ENCODE measurements at places on chromosomes 3 and 15.

- peak; percentile 7 for DNase-seq
These were observed 132.8 kb upstream of the SLC24A5 start for GRCh38 chr15:47987908-47988532.

DNA sequence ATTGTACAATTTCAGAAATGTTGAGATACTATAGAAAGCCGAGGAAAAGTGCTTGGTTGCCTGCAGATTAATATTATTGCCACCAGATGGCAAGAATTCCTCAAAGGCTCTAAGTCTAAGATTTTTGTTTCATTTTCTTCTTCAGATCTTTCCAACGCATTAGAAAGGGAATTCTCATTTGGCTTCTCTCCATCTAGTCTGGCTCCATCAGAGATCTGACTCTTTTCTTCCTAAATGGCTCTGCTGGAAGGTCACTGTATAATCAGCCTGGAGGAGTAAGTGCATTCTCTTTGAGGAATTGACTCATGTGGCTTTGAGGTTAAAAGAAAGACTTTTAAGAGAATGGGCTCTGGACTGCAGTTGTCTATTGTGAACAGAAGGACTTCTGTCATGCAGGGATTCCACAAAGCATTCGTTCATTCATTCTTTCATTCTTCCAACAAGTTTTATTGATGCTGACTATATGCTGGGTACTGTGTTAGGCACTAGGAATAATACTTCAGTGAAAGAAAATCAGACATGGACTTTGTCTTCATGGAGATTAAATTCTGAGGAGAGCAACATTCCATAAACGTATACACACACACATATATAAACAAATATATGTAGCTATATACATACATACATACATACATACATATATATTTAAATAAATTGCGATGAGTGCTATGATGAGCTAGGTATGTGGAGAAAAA is 55.3 kb downstream of the SLC28A2 start:
- DNase-seq, result peak; percentile 18

- no peak for DNase-seq
These were observed 486.7 kb downstream of the DIPK2A start for GRCh38 chr3:144458283-144458682.

DNA sequence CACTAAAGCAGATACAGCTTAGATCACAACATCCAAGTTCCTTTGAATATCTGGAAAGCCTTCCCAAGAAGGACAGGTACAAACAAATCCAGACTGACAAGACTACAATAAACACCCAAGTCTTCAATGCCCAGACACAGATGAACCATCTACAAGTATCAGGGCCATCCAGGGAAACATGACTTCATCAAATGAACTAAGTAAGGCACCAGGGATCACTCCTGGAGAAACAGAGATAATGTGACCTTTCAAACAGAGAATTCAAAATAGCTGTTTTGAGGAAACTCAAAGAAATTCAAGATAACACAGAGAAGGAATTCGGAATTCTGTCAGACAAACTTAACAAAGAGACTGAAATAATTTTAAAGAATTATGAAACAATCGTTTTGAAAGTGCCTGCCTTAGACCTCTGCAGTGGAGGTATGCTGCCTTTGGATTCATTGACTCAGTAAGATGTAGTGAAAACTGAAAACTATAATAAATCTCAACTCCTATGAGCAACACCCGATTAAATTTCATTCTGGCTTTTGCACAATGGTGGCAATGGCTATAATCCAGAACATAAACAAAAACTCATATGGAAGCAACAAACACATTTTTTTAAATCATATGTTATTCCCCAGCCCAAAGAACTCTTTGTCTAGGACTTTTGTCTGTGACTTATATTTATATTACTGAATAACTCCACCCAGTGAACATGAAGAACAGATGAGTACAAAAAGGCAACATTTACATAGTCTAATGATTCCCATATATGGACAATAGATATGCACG is 12.6 kb upstream of the COL8A1 start:
- DNase-seq, result no peak

DNA sequence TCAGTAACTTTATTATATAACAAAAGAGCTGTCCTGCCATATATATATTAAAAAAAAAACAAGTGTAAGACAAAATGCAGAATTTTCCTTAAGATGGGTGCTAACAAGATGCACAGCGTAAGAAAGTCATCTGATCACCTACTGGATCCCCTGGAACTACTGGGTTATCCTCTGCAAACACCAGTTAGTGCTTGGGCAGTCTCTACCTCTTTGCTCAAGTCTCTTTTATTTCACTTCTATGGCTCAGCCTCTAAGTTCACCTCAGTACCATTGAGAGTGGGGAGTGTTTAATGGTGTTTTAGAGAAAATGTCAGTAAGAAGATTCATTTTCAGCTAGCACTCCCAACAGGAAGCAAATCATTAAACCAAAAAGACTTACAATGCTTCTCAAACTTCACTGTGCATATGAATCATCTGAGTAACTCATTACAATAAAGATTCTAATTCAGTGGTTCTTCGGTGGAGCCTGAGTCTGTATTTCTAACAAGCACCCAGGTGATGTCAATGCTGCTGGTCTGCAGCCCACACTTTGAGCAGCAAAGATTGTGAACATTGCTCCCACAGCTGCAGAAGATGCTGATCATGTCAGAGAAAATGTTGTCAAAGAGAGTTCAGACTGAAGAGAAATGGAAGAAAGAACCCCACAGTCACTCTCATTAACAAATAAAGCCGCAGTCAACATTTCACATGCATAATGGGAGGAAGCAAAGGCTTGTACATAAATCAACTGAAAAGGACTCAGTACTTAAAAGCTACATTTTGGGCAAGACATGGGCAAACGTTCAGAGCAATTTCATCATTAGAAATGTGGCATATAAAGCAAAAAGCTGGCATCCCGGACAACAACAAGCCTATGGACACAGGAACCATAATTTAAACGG is 227.1 kb upstream of the ATP11B start:
- DNase-seq, result no peak

DNA sequence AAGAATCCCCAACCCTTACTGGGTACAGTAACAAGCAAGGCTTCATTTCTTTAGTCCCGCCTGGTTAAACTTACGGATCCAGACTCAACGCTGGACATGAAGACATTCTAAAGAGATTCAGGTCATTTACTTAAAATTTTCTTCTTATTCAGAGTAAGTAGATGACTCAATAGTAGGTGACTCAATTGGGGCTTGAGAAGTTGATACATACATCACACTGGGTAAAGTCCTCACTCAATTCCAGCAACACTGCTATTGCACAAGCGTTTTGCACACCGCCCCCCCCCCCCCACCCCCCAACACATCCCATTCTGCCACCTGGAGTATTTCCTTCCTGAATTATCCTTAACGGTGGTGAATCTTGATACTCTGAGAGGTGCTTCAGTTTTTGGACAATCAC is 610.0 kb downstream of the FOXP1 start:
- no peak for DNase-seq

- DNase-seq, result no peak
These were observed 1.6 kb downstream of the NR2F2 start for GRCh38 chr15:96331945-96332636.

DNA sequence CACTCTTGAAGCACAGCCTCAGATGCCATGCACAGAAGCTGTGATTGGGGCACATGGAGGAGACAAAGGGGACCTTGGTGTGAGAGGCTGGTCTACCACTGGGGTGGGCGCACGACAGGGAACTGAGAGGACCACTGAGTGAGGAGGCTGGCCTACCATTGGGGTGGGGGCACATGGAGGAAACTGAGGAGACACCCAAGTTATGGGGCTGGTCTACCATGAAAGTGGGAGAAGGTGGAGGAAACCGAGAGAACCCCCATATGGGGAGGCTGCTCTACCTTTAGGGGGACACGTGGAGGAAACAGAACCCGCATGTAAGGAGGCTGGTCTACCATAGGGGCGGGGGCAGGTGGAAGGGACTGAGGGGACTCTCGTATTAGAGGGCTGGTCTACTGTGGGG is 153.4 kb downstream of the FBLN2 start:
- no peak for DNase-seq

DNA sequence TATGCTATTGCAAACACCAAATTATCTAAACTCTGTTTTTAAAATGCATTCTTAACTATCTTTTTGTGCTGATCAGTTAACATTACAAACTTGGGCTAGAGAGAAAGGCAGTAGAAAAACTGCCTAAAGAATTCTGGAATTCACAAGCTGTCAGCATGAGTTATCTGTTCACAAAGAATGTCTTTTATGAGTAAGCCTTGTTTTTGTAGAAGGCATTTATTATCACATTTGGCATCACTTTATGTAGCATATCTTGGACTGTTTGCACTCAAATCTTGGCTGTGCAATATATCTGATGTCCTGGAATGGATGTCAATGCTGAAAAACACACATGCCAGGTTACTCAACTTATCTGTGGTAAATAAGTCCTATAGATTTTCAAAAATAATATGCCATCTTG is 15.5 kb upstream of the BCHE start:
- no peak for DNase-seq

GRCh38 chr15:101179341-101180153 is 72.3 kb downstream of the CHSY1 start:
- DNase-seq, result no peak

GRCh38 chr3:58164199-58164879 is 46.4 kb downstream of the DNASE1L3 start:
- no peak for DNase-seq

DNA sequence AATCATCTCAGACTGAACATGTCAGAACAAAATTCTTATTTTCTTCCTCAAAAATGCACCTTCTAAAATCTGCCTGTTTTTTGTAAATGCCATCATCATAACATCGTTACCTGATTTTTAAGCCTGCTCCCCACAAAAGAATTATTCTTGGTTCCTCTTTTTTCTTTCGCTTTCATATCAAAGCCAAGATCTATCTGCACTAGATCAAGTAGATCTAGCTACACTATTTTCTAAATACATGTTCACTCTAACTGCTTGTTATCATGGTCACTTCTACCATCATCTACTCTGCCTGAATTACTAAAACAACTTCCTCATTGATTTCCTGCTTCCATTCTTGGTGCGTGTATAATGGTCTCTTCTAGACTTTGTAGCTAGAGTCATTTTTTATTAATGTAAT is 217.7 kb downstream of the ARPP21 start:
- no peak for DNase-seq

DNA sequence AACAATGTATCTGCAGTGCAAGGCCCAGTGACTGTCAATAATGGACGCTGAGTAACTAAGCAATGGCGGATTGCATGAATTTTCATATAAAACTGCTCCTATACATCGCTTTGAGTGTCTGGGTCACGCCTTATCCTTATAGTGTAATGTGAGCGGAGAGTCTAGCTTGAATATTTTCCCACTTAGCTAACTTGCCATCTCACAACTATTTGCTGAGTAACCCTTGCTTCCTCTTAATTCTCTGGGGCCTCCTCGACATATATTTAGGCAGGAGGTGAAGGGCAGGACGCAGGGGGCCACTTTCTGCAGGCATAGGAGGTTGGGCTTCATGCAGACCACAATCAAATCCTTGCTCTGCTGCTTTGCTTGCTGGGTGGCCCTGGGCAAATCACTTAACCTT is 24.0 kb downstream of the ST8SIA2 start:
- DNase-seq, result no peak

DNA sequence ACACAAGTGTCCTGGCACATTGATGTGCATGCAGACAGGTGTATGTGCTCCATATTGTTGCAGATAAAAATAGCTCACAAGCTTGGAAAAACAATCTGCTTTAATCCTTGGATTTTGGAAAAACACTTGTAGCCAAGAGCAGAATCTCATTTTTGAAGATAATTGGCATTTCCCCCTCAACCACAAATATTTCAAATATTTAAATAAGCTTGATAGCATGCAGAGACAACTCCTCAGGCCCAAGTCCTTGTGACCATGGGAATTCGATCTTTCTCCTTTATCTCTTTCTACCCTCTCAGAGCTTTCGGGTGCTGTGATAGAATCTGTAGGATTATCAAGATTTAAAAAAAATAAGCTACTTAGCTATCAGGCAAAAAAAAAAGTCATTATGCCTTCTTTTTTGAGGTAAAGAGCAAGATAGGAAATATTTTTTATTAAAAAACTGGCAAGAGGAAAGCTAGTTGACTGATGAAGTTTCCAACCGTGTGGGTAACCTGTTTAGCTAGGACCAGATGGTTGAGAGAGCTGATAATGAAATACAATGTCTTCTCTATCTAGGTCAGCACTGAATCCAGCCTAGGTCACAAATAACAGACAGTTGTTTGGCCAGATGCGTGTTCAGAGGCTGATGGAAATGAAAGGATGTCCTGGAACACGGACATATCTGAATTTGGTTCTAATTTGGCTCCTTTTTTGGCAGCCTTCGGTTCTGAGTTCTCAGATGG is 54.9 kb upstream of the SNRK start:
- no peak for DNase-seq

DNA sequence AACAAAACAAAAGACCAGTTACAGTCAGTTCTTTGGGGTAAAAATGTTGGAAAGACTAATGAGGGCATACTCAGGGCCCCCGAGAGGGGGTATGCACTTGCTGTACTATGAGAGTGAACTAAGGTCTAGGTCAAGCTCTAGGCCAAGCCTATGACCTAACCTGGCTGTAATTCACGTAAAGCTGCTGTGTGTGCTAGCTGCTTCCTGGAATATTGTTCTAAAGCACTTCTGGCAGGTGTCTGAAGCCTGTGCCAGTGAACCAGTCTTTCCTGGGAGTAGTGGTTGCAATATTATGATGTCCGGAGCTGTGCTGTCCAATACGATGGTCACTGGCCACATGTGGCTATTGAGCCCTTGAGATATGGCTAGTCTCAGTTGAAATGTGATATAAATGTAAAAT is 13.1 kb upstream of the CX3CR1 start:
- no peak for DNase-seq

DNA sequence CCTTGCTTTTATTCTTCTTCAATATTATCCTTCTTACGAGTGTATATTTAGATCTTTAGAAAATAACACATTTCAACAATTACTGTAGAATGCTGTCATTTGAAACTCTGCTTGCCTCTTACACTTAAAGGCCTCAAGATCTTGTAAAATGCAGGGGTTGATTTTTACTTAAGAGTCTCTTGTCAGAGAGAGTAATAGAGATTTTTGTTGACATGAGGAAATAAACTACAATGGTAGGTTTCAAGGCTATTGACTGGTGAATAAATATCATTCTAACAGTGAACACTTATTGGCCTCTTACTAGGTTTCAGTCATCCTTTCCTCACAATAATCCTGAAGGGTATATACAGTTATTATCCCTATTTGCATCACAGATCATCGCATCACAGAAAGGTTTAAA is 344.6 kb downstream of the GBE1 start:
- no peak for DNase-seq

DNA sequence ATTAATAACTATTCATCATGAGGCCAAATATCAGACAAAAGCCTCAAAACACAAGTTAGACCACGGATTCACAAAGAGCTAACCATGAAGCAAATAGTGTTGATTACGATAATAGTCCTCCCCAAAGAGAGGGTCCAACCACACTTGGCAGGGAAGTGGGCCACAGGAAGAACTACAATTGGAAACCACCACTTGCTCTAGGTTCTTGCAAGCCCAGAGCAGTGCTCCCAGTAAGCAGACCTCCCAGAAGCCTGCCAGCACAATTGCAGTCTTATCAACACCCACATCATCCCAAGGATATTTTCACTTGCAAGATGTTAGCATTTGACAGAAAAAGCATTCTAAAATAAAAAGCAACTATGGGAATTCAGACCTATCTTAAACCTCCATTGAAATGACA is 11.3 kb downstream of the SETD2 start:
- DNase-seq, result no peak
